ENCODE measurements at places on chromosomes 12 and 14.

- no peak for DNase-seq
Observed at GRCh38 chr14:69629225-69630127, 18.1 kb downstream of the SUSD6 start.

DNA sequence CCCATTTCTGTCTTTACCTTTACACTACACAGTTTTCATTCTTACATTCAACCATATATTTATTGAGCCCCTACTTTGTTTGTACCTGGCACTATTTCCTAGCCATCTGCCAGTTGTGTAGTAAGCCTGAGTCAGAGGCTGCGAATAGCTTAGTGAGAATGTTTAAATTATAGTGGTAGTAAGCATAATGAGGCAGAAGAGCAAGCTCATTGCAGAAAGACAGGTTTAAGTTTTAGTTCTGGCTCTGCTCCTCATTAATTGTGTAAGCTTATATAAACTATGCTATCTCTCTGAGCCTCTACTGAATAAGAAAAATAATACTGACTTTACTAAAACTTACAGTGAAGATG lies 123.5 kb downstream of the NAV3 start:
- DNase-seq = no peak

DNA sequence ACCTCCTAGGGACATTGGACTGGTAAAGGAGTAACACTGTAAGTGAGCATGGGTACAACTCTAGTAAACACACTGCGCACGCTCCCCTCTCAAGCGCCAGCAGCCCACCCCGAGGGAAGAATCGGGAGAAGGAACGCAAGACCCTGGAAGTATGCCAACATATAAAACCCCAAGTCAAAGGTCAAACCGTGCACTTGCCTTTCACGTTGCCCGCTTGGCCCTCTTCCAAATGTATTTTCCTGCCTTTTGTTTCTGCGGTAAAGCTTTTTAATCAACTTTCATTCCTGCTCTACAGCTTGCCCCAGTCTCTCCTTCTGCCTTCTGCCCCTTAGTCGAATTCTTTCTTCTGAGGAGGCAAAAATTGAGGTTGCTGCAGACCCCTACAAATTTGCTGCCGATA lies 17.6 kb upstream of the CHST11 start:
- DNase-seq = no peak

- no peak for DNase-seq
Observed at GRCh38 chr14:39218171-39218769, 15.4 kb upstream of the MIA2 start.
